Immature natural killer cell (primary cell): ENCODE measurements at places on chromosomes 2 and 18. TPM values are rescaled to one million over a fixed set of nuclear protein-coding genes. Genes with fewer than 3 reads are reported as not detected.

The RGPD8 gene
- 2.3 TPM for polyA plus RNA-seq

The SEPTIN10 gene
- polyA plus RNA-seq: not detected

The CD226 gene
- polyA plus RNA-seq: 102 TPM

The CHRNG gene
- polyA plus RNA-seq: not detected

The IL1B gene
- polyA plus RNA-seq: 3.7 TPM

The REG3A gene
- polyA plus RNA-seq: not detected

The ADCYAP1 gene
- polyA plus RNA-seq: not detected

The LRRTM1 gene
- not detected for polyA plus RNA-seq

The SERPINB4 gene
- not detected for polyA plus RNA-seq

The MC2R gene
- not detected for polyA plus RNA-seq

The UGT1A4 gene
- not detected for polyA plus RNA-seq

The C2orf66 gene
- 0.16 TPM for polyA plus RNA-seq

DNA sequence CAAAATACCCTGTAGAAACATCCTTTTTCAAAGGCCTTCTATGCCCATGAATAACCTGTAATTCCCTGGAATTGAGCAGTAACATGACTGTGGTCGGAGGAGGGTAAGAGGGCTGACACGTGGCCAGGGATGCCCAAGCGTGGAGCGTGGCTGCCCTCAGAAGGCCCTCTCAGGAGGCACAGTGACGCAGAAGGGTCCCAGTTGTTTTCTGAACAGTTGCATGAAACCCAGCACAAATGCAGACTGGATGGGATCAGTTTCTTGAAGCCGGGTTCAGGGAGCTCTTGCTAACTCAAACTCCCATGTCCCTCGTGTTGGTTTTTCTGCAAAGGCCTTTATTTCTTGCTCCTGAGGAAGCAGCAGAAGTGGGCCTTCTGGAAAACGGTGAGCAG, 237.0 kb downstream of the ALPK2 start:
- H3K36me3 ChIP-seq: no peaks in the 10 kb centered on the region
- H3K27me3 ChIP-seq: no peaks in the 10 kb centered on the region
- DNase-seq: no peak
- H3K4me1 ChIP-seq: no peaks in the 10 kb centered on the region
- no peak overlapping the region for H3K27ac ChIP-seq

DNA sequence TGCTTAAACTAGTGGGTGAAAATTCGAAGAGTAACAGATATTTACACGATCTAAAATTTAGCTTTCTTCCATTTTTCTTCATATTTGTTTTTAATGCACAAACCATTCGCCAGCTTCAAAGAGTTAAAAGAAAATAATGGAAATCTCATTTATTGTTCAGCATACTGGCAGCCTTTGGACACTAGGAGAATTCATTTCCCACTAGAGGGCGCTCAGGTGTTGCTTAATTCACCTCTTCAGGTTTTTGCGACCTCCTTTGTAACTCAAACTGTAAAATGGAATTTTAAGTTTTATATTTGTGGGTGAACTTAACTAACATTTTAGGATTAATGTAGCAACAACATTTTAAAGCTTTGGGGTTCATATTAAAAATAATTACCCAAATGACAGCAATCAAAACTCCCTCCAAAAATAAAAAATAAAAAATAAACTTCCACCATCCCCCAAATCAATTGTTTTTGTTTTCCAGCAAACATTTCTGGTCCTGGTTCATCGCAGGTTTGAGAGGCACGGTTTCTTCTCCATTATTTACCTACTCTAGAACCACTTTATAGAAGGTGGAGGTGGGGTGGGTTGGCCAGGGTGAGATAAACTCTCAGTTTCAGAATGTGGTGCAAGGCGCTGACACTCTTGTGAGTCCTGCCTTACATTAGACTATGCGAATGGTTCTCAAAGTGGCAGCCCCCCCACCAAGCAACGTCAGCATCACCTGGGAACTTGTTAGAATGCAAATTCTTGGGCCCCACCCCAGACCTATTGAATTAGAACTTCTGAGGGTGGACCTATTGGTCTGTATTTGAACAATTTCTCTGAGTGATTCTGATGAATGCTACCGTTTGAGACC, 24.7 kb upstream of the PNPT1 start:
- no peak overlapping the region for H3K4me3 ChIP-seq
- H3K27me3 ChIP-seq: peaks cover under 1% of the 10 kb centered on the region
- H3K36me3 ChIP-seq: no peaks in the 10 kb centered on the region
- no peaks in the 10 kb centered on the region for H3K4me1 ChIP-seq

GRCh38 chr18:10057401-10057893, 143.6 kb downstream of the VAPA start:
- H3K27ac ChIP-seq: no peak overlapping the region
- no peak overlapping the region for H3K4me3 ChIP-seq
- DNase-seq: no peak
- no peaks in the 10 kb centered on the region for H3K4me1 ChIP-seq

- no peaks in the 10 kb centered on the region for H3K4me1 ChIP-seq
- no peak overlapping the region for H3K4me3 ChIP-seq
- no peak overlapping the region for H3K27ac ChIP-seq
- no peak for DNase-seq
Observed at GRCh38 chr2:72846171-72847095, 20.6 kb upstream of the EXOC6B start.

GRCh38 chr2:106109675-106110424, 84.3 kb downstream of the UXS1 start:
- H3K27me3 ChIP-seq: peaks cover 2% of the 10 kb centered on the region
- DNase-seq: no peak
- H3K36me3 ChIP-seq: peaks cover 4% of the 10 kb centered on the region
- H3K4me1 ChIP-seq: no peaks in the 10 kb centered on the region
- no peak overlapping the region for H3K4me3 ChIP-seq

DNA sequence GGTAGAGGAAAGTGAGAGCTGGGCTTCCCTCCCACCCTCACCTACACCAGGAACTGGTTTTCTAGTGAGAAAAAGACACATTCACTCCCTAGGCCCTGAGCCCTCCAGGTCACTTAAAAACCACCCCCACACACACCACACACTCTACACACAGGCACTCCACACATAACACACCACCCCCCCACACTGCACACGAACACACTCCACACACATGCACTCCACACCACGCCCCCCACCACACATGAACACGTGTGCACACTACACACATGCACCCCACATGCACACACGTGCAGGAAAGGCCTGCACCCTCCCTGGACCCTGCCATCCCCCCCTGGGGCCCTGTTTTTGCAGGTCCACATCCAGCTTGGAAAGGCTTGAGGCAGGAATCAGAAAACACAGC, 67.6 kb downstream of the RALBP1 start:
- no peak for DNase-seq
- no peaks in the 10 kb centered on the region for H3K27me3 ChIP-seq
- H3K4me3 ChIP-seq: no peak overlapping the region
- peaks cover 14% of the 10 kb centered on the region for H3K36me3 ChIP-seq
- H3K4me1 ChIP-seq: no peaks in the 10 kb centered on the region
- H3K27ac ChIP-seq: no peak overlapping the region

DNA sequence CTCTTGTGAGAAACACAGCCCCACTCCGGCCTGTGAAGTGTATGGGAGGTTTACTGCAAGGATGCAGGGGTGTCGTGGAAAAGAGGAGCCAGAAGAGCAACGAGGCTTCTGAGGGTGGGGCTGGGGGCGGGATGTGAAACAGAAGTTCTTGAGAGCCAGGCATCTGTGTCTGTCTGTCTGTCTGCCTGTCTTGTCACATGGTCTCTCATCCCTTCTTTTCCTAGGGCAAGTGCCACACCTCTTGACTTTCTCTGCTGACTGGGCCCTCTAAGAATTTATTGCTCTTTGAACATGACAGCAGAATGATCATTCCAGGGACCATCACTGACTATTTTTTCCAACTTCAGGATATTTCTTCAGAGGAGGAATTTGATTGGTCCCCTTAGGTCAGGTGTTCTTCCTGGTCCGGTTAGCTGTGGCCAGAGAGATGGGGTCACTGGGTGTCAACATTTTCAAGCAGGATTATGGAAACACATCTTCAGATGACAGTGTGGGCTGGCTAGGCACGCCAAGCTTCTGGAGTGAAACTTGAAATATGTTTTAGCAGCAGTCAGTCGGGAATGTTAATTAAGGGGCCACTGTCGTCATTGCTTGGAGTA, 131.0 kb downstream of the FHOD3 start:
- no peaks in the 10 kb centered on the region for H3K27me3 ChIP-seq
- H3K27ac ChIP-seq: no peak overlapping the region
- no peaks in the 10 kb centered on the region for H3K4me1 ChIP-seq
- no peaks in the 10 kb centered on the region for H3K36me3 ChIP-seq

DNA sequence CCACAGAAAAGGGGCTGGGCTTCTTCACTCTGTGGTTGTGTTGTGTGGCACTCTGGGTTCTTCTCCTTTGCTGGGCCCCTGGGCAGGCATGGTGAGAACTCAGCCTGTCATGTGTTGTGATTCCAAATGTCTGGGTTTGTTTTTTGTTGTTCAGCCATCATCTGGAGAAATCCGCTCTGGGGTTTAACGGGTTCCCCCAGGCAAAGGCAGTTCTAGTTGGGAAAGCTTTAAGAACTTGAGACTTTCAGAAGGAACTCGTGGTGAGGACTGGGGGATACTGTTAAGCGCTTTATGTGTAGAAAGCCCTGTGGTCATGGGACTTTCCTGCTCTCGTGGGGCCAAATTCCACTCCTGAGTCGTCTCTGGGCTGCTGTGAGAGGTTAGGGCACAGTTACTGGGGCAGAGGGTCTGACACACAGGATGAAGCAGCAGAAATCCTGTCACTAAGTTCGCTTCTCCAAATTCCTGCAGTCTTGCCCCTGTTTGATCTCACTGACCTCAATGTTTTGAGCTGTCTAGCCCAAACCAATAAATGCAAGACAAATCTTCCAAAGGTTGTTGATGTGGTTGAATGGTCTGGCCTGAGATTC, 87.7 kb downstream of the RAPGEF4 start:
- H3K27me3 ChIP-seq: peaks cover 5% of the 10 kb centered on the region
- H3K36me3 ChIP-seq: no peaks in the 10 kb centered on the region
- DNase-seq: no peak
- H3K27ac ChIP-seq: no peak overlapping the region
- H3K4me1 ChIP-seq: no peaks in the 10 kb centered on the region

DNA sequence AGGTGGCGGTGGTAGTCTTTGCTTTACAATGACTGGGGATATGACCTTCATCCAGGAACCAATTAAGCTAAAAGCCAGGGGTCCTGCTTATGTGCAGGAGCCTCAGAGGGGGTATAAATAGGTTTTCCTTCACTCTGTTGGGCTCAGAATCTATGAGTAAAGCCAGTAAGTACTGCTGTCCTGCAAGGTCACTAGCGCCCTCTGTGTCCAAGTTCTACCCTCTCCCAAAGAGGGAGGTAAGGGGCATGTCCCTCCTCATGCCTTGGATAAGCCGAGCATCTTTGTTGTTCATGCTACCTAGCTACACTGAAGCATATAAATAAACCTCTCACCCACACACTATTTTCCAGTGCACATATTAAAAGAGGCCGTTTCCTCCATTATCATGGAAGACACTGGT, 79.4 kb downstream of the SPRED2 start:
- H3K27ac ChIP-seq: no peak overlapping the region
- H3K36me3 ChIP-seq: no peaks in the 10 kb centered on the region
- H3K27me3 ChIP-seq: peaks cover 3% of the 10 kb centered on the region
- DNase-seq: no peak
- H3K4me1 ChIP-seq: peaks cover 22% of the 10 kb centered on the region

- H3K36me3 ChIP-seq: no peaks in the 10 kb centered on the region
- no peaks in the 10 kb centered on the region for H3K27me3 ChIP-seq
- no peaks in the 10 kb centered on the region for H3K4me1 ChIP-seq
- no peak overlapping the region for H3K27ac ChIP-seq
Observed at GRCh38 chr2:157150747-157151146, 106.8 kb upstream of the GALNT5 start.

DNA sequence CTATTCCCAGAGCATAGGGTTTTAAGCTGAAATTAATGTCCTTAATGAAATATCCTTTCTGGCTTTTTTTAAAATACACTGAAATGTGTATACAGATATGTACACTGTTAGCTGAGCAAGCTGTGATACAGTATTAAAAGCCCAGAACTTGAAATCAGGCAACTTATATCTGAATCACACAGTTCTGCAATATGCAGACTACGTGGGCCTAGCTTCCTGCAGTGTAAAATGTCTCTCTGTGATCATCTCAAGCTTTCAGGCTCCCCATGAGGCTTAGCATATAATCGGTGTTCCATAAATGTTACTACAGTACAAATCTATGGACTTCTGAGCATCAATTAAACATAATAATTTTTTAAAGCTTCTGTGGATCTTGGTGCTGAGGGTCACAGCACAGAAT, 8.2 kb downstream of the FBXO15 start:
- H3K36me3 ChIP-seq: no peaks in the 10 kb centered on the region
- H3K4me1 ChIP-seq: no peaks in the 10 kb centered on the region
- H3K27ac ChIP-seq: no peak overlapping the region
- H3K27me3 ChIP-seq: peaks cover 14% of the 10 kb centered on the region
- no peak overlapping the region for H3K4me3 ChIP-seq

DNA sequence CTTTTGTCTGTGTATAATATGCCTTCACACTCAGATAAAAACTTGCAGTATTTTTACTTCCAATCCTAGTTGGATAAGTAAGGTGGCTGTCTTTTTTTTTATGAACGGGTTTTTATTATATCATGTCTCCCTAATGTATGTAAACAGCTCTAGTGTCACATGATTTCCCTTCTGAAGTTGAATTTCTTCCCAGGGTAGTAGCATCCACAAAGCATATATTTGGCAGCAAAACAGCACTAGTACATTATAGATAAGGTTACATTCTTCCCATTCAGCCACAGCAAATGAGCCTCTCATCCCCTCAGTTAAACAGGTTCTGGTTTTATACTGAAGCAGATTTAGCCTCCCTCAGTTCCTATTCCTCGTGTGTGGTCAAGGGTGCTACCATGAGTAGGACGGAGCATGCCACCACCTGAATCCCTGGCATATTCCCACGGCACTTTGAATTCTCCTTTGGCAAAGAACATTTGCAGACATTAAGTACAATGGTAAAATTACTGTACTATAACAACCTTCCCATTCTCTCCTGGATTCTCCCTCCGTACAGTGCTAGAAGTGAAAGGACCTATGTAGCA, 15.4 kb upstream of the DTNA start:
- H3K27ac ChIP-seq: peak overlapping the region; percentile 22
- peaks cover 10% of the 10 kb centered on the region for H3K27me3 ChIP-seq
- peaks cover 48% of the 10 kb centered on the region for H3K4me1 ChIP-seq
- no peak overlapping the region for H3K4me3 ChIP-seq
- no peak for DNase-seq
- no peaks in the 10 kb centered on the region for H3K36me3 ChIP-seq

DNA sequence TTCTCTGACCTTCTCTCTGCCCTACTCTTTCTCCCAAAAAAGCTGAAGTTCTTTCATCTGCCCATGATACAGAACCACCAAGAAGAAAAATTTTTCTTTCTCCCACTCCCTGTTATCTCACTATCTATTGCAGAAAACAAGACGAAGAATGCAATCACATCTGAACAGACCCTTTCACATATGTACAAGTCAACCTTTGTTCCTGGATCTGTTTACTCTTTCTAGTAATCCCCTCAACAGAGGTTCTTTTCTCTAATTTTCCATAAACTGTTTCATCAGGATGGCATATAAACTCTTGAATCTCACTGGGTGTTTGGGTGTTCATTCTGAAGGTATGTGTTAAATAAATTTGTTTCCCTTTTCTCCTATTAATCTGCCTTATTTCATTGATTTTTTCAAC, 1262.7 kb upstream of the NRXN1 start:
- DNase-seq: no peak
- H3K4me3 ChIP-seq: no peak overlapping the region
- H3K4me1 ChIP-seq: no peaks in the 10 kb centered on the region
- H3K36me3 ChIP-seq: no peaks in the 10 kb centered on the region
- peaks cover 3% of the 10 kb centered on the region for H3K27me3 ChIP-seq
- no peak overlapping the region for H3K27ac ChIP-seq
